ENCODE measurements at places on chromosomes 3 and 15.

- DNase-seq: peak; percentile 45
Measured at GRCh38 chr3:134374791-134375581, 739 bp upstream of the AMOTL2 start.

DNA sequence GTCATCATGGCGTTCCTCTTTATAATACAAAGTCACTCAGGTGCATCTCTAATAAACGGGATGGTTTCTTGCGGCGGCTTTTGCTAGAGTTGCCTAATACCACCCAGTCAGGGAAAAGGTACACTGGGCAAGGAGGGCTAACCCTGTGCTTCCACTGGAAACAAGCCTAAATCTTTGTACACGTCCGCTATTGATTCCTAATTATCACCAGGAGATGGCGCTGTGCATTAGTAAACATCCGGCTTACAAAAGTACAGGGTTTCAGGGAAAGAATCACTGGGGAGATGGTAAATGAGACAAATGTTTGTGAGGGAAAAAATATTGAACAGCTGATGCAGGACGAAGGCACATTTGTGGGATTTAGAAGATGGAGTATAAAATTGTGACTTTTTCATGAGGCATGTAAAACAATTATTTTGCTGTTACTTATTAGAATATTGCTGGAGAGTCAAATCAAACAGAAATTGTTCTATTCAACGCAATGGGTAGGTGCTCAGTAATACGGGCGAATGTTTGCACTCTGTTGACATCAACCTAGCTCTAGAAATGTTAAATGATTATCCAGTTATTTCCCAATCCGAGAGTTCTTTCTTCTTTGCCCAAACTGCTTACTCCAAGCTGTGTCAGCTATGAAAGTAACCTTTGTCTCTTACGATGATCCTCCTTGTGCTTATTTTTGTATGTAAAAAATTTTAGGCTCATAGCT is 50.6 kb downstream of the GMNC start:
- DNase-seq: peak; percentile 58

- no peak for DNase-seq
Measured at GRCh38 chr3:46675426-46675825, 18.1 kb downstream of the ALS2CL start.

DNA sequence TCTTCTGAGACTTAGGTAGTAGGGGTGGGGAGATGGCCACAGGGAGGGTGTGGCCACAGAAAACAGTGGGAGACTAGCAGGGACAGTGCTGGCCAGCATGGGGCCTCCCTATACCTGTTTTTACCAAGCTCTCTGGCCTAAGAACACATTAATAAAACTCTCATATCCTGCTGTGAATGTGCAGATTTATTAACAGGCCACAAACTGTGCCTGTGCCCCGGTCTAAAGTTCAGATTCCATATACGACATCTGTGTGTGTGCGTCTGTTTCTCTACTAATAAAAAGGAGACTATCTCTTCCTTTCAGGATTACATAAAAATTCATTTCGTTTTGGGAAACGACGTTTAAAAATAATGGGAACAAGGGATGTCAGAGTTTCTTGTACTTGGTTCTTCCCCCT is 92.8 kb upstream of the ADAMTS17 start:
- DNase-seq: no peak

GRCh38 chr3:115081444-115081843 is 65.6 kb downstream of the ZBTB20 start:
- peak; percentile 10 for DNase-seq

- DNase-seq: no peak
Measured at GRCh38 chr3:102132370-102132769, 283.1 kb downstream of the NFKBIZ start.

- DNase-seq: no peak
Measured at GRCh38 chr15:53072077-53072476, 281.9 kb upstream of the ONECUT1 start.

DNA sequence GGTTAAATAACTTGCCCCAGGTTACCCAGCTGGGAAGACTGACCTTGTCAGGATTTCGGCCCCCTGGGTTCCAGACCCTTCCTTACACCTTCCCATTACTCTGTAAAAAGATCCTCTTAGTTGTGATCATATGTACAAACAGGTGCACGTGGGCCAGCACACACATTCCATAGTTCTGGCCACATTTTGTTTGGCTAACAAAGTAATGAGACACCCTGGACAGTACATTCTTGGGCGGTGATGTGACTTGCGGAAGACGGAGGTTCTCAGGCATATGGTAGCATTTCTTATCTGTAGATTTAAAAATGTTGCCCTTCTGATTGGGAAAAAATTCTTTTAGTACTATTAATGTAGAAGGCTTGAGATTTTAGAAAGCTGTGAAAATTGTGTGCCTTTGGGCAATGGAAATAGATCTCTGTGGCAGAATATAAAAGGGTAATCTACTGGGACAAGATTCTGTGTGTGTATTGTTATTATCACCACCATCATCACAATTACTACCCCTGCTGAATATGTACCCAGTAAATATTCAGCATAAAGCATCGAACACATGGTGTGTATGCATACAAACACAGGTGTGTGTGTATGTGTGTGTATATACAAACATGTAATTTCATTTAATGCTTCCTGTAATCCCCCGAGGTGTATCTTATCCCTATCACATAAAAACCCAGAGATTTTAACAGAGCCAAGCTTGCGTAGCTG is 205.4 kb upstream of the UBE2E1 start:
- no peak for DNase-seq

DNA sequence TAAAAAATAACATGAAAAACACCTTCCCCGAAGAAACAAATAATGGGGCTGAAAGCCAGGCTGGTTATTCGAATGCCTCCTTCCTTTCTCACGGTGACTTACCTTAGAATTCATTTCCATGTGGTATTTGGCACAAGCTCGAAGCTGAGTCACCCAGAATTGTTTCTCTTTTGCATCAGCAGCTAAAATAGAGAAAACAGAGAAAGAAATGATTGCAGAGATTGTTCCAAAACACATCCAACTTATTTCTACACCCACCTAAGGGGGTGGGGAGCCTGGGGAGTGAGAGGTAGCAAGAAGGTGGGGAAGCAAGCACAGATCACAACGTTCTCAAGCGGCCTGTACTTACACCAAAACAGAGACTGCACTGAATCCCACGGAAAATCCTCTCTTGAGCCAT is 104.7 kb downstream of the OSBPL10 start:
- DNase-seq: peak; percentile 30

GRCh38 chr3:50388016-50388719 is 28.8 kb upstream of the TMEM115 start:
- DNase-seq: peak; percentile 29

- no peak for DNase-seq
Measured at GRCh38 chr15:54829821-54830220, 366.9 kb downstream of the RSL24D1 start.

DNA sequence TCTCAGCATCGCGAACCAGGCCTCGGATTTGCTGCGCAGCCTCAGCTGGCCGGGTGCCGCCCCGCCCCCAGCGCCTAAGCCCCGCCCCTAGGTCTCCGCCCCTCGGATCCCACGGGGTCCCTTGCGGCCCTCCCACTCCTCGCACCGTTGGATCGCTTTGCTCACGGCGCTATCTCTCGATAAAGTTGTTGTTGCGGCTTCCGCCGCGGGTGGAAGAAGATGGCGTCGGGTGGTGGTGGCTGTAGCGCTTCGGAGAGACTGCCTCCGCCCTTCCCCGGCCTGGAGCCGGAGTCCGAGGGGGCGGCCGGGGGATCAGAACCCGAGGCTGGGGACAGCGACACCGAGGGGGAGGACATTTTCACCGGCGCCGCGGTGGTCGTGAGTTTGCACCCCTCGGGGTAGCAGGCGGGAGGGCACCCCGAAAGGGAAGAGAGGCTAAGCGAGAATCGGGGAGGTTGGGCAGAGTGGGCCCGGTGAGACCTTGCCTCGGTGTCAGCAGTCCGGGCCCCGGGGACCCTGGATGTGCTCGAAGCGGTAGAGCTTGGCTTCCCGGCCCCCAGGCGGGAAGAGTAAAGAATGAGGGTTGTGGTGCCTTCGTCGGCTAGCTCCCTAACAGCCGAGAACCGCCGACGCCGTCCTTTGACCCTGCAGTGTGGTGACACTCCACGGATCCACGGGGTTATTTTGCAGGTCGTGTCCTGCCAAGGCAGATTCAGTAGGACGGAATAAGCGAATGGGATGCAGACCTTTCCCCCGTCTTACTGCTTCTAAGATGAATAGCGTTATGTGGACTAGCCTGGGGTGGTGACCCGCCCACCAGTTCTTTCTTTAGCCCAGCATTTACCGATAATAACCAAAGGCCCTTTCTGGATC is at the start of gene SNX1:
TSS of gene SNX1 (plus strand) at position 188 of the 873 bp plus-strand sequence. CDS start at position 220, 32 bp downstream.
- peak; percentile 93 for DNase-seq

- peak; percentile 12 for DNase-seq
Measured at GRCh38 chr15:98737159-98737558, 88.8 kb downstream of the IGF1R start.

DNA sequence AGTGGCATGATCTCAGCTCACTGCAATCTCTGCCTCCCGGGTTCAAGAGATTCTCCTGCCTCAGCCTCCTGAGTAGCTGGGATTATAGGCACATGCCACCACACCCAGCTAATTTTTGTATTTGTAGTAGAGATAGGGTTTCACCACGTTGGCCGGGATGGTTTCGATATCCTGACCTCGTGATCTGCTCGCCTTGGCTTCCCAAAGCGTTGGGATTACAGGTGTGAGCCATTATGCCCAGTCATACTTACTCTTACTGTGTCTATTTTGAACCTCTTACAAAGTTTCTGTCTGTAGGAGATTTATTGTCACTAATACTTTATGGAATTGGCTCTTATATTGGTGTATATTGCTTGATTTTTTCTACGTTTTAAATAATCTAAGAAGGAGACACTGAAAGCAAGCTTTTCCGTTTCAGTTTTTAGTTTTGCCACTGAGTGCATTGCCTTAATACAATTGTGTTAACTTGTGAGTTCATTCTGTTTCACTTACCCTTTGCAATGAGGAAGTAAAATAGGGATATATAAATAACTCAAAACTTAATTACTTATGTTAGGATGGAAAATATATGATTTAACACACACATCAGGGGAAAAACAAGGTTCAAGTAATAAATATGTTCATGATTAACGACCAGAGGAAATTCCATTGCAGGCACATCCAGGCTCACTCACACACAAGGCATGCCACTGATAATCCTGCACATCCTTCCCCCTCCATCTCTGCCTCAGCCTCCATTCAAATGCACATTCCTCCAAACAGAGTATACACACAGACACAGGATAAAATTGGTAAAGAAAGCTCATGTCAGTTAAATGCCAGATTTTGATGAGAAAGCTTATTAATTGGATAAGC is 279.3 kb upstream of the RASGRP1 start:
- DNase-seq: no peak

DNA sequence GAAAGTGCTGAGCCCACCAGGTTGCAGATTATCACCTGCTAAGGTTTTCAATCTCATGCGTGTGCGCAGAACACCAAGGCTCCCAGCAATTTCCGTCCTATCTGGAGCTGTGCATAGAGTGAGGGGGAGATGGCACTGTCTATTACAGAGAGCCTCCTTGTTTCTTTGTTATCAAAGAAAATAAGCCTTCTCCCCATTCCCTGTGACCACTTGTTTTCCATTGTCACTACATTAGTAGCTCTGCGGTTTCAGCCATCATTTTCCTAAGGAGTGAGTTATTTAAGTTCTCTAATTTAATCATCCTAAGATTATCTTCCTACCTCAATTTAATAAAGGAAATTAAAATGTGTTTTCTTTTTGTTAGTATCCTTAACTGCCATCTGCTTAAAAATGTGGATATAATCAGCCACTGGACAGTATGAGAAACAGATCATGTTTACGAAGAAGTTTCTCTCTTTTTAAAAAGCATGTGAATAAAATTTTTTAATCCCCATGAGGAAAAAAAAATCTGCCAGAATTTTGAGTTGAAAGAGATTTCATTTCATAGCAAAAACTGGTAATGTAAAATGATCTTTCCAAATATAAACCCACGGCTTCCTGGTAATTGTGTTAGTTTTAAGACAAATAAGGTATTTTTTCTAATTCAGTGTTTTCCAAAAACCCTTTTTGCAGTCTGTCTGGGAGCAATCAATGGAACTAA is 172.3 kb upstream of the UBE2E1 start:
- DNase-seq: no peak

DNA sequence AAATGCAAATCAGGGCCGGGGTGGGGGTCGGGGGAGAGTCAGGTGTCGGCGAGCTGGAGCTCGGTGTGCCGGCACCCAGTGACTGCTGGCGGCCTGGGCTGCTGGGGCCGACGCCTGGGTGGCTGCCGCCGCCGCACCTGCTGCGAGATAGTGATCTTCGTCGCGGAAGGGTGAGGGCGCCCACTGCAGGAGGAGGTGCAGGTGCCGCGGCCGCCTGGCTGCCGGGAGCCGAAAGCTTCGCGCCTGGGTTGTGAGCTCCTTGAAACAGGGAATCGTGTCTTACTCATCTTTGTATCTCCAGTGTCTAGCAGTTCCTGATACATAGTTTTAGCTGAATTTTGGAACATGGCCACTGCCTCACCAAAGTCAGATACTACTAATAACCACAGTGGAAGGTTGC is 64.0 kb upstream of the CPOX start:
- peak; percentile 51 for DNase-seq

DNA sequence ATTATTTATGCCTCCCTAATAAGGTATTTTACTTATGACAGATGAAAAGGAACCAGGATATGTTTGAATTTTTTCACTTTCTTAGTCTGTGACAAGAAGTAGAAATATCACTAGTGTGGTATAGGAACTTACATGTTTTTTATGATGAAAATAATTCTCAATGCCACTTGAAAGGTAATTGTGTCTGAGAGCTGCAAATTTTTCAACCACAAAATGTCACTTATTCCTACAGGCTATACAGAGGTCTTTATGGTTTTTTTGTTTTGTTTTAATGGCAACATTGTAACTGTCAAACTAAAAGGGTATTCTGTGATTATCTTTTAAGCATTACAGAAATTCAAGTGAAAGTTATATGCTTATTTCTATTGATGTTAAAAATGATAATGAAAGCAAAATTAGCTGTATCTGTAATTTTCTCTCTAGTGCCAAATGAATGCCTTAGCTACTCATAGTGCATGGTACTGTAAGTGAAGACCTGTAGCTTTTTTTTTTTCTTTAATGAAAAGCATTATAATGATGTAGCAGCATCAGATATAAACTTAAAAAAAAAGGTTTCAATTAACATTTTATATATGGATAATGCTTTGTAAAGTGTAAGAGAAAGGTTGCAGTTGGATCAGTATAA is 14.7 kb downstream of the FEM1B start:
- no peak for DNase-seq

DNA sequence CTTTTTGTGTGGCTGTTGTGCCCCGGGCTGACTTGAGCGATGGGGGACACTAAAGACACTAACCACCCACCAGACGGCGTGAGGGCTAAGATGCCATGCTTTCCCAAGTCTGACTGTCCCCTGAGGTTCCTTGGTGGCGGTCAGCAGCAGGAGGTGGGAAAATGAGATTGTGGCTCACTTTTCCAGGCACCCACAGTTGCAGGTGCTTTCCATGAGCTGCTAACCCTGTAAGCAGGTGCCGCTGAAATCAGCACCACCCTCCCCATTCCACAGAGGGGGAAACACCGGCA is 17.7 kb downstream of the PRR23E start:
- DNase-seq: no peak

Data from NCI-H2171 treated with DMSO at 0.1 percent for 48 hours (cell line).